ENCODE measurements at places on chromosomes 7 and 10. TPM values are rescaled to one million over a fixed set of nuclear protein-coding genes. Genes with fewer than 3 reads are reported as not detected.

GRCh38 chr10:72274730-72275350 is 1.1 kb downstream of the DDIT4 start:
- DNase-seq, result no peak

GRCh38 chr7:8255680-8256655 is 6.0 kb downstream of the ICA1 start:
- DNase-seq, result no peak

DNA sequence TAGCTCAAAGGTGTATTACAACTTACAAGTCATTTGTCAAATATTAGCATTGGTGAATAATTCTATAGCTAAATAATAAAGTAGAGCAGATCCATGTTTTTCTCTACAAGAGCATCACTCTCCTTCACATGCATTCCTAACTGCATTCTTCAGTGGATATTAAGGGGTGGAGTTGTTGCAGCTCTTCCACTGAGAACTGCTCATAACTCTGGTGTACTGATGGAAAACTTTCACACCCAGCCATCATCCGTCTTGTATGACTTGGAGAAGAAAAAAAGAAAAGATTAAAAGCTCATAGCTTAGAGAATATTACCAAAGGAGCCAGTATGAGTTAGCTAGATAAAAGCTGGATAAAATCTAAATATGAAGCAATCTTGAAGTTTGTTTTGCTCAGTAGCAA is 10.2 kb upstream of the FAM13C start:
- no peak for DNase-seq

DNA sequence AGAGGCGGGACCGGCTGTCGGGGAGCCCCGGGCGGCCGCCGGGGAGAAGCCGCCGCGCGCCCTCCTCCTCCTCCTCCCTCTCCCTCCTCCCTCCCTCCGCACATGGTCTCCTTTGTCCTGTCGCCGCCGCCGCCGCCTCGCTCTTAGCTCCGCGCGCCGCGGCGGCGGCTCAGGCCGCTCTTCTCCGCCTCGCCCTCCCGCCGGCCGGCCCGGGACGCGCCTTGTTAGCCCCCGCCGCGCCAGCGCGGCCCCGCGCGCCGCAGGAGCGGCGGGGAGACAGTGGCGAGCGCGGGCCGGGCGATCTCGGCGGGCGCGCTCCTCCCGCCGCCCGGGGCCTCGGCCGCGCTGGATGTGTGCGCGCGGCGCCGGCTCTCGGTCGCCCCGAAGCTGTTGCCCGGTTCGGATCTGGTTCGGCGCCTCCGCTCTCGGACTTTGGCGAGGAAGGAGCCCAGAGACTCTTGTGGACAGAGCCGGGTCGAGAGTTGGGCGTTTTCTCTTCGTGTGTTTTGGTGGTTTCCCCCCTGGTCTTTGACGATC is 437.4 kb upstream of the GALNT17 start:
- peak; percentile 1 for DNase-seq

DNA sequence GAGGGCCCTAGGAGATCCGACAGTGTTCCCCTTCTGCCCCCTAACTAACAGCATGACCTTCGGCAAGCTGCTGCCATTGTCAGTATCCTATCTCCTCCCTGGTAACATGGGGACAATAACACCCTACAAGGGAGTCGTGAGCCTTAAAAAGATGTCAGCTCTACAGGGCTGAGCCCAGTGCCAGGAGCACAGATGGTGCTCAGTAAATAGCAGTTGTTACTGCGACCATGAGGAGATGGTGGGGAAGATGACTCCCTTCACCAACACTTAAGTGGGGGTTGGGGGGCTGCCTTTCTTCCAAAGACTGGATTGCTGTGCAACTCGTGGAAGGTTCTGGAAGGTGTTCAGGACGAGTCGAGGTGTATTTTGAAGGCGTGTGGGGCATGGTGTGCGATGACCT is 29.5 kb upstream of the C10orf120 start:
- DNase-seq, result no peak

- DNase-seq, result no peak
Measured at GRCh38 chr10:34727595-34728033, 87.5 kb downstream of the PARD3 start.

DNA sequence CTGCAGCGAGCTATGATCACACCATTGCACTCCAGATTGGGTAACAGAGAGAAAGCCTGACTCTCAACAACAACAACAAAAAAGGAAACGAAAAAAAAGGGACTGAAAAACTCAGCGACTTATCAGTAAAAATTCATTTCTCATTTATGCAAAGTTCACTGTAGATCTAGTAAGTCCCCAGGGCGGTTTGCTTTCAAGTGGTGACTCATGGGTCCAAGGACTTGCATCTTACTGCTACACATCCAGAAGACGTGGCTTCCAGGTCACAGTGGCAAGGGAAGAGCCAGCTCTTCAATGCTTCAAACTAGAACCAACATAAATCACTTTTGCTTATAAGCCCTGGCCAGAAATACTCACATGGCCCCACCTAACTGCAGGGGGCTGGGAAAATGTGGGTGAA is 178.3 kb upstream of the AUTS2 start:
- DNase-seq, result no peak

DNA sequence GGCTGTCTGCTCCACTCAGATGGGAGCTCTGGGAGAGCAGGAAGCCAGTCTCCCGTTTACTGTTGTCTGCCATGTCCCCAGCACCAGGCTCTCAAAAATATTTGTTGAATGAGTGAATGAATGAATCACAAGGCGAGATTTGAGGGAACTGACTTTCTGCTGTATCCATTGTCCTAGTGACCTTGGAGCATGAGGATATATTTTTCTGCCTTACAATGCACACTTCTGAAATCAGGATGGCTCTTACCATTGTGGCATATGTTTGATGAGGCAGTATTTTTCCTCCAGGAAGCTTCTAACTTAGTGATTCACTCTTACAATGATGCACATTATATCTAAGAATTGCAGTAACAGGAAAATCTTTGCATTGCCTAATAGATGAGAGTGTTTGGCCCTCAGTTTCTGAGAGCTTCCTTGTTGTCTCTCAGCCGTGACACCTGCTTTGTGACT is 136.4 kb downstream of the RPS24 start:
- DNase-seq, result no peak

GRCh38 chr7:92682330-92682729 is 92.1 kb upstream of the FAM133B start:
- no peak for DNase-seq

GRCh38 chr7:25758559-25758958 is 393.4 kb upstream of the NFE2L3 start:
- peak; percentile 16 for DNase-seq

CAV1 gene
- total RNA-seq, result 243 TPM

NRAP gene
- 13.6 TPM for total RNA-seq

HOXA3 gene
- 4.9 TPM for total RNA-seq

GPR146 gene
- total RNA-seq, result 9.3 TPM

LRRN3 gene
- 2.5 TPM for total RNA-seq

ELMO1 gene
- total RNA-seq, result 37.9 TPM

NEURL1 gene
- total RNA-seq, result 2.1 TPM

SPAM1 gene
- not detected for total RNA-seq

ITIH5 gene
- total RNA-seq, result 28.4 TPM
